Hippocampal formation (tissue), 2 donors: ENCODE measurements at places on chromosomes 6 and 20.

GRCh38 chr6:110340392-110340965 is 17.7 kb downstream of the METTL24 start:
- DNase-seq: no peak

DNA sequence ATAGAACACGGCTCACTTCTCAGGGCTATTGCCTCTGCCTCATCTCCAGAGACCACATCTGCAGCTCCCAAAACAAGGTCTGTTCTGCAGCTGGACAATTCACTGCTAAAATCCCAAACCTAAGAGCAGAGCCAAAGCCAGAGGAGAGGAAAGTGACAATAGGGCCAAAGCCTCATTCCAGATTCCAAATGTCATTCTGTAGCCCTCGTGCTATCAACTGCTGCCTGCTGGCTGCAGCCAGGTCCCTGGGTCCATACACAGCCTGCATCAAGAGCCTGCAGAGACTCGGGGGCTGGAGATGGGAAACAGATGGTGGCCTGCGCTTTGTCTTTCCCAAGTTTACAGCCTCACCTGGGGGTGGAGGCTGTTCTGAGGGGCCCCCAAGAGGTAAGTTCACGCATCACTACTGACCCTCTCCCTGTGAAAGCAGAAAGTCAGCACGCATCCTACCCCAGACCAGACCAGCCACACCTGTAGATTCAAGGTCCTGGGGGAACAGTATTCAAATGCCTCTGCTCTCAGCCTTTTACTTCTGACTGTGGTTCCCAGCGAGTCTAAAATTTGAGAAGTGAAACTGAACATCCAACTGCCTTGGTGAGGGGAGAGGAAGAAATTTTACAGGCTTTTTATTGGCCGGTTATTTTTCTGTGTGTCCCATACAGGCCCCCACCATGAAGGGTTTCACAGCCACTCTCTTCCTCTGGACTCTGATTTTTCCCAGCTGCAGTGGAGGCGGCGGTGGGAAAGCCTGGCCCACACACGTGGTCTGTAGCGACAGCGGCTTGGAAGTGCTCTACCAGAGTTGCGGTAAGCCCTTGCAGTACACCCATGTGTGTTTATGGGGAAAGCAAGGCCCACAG is at the start of gene LY86:
Gene LY86, plus strand, starts transcription at position 657 of the 860 bp plus-strand sequence. Its CDS starts 15 bp downstream, at position 672.
- no peak for DNase-seq

- peak; percentile 19 for DNase-seq
Measured at GRCh38 chr20:16517946-16518783, 55.1 kb downstream of the KIF16B start.

- no peak for DNase-seq
Measured at GRCh38 chr20:3660262-3661059, 2.7 kb downstream of the GFRA4 start.

GRCh38 chr6:36615018-36615761 is 21.0 kb downstream of the SRSF3 start:
- peak; percentile 32 for DNase-seq

DNA sequence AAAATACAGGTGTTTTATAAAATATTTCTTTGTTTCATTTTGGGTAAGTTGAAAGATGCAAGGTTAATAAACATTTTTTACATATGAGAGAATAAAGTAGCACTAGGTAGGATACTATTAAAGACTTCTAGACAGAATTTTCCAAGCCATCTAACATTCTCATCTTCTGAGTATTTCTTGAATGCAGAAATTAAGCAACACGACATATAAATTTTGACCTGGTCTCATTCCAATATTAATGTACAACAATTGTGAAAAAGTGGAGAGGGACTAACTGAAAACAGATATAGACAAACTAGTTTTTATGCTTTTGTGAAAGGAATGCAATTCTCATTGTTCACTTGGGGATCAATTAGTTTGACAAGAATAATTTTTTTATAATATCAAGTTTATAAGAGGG is 11.5 kb upstream of the FOXO3 start:
- DNase-seq: no peak

- DNase-seq: no peak
Measured at GRCh38 chr6:27759930-27760329, 152.3 kb downstream of the OR2B2 start.
